ENCODE measurements at places on chromosomes 7 and 10.

DNA sequence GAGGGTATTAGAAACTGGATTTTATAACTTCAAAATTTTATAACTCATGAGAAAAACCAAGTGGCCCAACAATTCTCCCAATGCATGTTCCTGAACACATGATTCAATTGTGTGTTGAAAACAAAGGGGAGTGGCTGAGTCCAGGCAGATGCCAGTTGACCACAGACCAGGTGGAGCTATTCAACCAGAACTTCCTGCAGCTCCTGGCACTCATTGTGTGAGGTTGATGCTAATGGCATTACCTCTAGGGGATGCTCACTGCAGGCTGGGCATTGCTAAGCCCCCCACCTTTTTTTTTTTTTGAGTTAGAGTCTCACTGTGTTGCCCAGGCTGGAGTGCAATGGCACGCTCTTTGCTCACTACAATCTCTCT lies 20.3 kb downstream of the MYOF start:
- no peak for DNase-seq

GRCh38 chr7:50709151-50709550 lies 73.5 kb downstream of the GRB10 start:
- no peak for DNase-seq

DNA sequence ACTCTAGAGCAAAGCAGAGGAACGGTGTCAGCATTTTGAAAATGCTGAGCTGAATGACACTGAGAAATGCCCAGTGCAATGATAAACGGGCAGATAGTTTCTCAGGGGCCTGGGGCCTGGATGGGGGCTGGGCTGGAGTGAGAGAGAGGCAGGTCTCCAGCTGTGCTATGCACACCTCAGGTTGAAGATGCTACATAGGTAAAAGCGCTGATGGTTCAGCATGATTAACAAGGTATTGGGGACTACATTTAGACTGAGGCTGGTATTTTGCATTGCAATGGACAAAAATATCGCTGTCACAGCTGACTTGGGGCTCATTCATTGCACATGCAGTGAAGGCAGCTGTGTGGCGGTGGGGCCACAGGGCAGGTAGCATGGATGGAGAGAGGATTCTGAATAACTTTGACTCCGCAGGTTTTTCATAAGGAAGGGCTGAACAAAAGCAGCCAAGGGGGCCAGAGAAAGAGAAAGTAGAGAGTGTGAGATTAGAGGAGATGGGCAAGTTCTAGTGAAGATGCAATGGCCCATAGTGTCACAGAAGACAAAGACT lies 290.8 kb upstream of the ZNF32 start:
- no peak for DNase-seq

- DNase-seq = no peak
Observed at GRCh38 chr7:91169830-91170191, 94.4 kb upstream of the FZD1 start.

- no peak for DNase-seq
Observed at GRCh38 chr10:28938745-28939144, 261.4 kb downstream of the BAMBI start.

DNA sequence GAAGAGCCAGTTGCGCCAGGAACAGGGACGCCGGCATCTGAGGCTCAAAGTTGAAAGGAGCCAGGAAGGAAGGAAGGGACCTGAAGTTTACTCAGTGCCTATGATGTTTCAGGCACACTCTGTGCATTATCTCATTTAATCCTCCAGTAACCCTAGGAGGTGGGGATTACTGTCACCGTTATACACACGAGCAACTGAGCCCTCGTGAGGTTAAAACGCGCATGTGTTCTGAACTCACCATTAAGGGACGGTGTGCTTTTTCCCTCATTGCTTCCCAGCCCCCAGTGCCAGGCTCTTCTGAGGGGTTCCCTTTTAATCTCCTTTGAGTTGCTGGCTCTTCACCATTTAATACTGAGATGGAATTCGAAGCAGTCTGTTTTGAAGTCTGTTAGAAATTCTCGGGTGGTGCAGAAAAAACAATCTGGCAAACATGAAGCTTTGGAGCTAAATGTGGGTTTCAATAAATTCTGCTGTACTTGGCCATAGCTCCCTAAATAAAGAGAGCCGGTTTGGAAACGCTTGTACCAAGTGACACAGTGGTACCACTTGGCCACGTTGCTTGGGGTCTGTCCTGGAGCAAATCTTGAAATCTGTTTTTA lies 102.2 kb downstream of the TAX1BP1 start:
- no peak for DNase-seq

- no peak for DNase-seq
Observed at GRCh38 chr7:41375582-41375981, 327.3 kb downstream of the INHBA start.

GRCh38 chr10:30591249-30591670 lies 38.3 kb downstream of the LYZL2 start:
- peak; percentile 54 for DNase-seq

DNA sequence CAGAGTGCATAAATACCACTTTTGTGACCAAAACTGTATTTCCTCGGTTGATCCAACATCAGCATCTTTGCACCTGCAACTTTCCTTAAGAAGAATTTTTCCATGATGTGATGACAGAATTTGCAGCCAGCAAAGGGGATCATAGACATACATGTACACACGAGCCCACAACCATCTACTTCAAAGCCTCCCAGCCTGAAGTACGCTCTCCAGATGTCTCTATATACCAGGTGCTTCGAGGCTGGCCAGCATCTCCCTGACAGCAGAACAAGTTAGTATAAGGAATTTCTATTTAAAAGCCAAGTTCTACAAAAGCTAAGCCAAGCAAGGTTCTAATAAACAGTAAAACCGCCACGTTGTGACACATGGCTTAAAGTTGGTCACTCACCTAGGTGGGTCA lies 328.5 kb downstream of the KCNMA1 start:
- no peak for DNase-seq

- no peak for DNase-seq
Observed at GRCh38 chr7:1090686-1091643, 3.1 kb downstream of the GPER1 start.

DNA sequence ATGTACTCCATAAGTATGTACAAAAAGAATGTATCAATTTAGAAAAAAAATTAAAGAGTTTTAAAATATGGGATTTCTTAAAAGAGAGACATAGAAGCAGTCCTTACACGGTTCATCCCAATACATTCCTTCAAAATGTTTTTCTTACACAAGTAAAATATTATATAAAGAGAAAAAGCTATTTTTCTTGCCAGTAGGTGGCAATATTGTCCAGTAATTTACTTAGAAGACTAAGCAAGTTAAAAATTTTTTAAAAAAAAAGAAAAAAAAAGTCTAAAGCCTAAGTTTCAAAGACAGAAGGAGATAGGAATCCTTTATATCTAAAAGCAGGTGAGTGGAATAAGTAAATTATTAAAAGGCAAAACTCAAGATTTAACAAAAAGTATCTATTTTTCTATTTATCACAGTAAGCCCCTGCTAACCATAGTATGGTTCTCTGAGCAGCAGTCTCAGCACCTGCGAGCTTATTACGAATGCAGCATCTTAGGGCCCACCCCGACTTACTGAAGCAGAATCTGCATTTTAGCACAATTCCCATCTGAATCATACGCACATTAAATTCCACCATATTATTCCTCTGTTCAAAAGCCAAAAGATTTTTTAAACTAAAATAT lies 240.6 kb downstream of the DGKI start:
- no peak for DNase-seq

DNA sequence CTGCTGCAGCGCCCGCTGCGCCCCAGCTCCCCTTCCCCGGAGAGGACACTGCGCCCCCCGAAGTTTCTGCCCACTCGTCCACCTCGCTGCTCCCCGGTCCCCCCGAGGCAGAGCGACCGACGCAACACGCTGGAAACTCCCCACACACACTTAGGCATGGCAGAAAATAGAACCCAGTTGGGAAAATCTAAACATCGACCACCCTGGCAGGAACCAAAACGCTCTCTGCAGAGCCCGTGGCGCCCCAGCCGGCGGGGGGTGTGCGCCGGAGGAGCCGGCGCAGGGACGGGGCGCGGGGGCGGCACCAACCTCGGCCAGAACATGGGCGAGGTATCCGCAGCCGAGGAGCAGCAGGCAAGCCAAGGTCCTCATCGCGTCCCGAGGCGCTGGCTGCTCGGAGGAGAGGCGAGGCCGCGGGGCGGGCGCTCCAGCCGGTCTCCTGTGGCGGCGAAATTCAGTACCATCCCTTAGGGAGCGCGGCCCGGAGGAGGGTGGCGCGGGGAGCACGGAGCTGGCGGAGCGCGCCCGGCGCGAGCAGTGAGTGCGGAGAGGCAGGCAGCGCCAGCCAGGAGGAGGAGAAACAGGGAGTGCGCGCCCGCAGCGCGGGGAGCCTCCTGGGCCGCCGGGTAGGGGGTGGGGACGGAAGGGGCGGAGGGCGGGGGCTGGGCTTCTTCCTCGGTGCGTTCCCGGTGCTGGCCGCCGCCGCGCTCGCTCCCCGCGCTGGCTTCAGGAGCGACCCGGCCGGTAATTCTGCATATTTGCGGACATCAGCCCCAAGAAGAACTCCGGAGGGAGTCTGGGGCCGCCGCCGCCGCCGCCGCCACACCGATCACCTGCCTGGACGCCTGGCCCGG lies 789 bp downstream of the PDGFA start:
- peak; percentile 75 for DNase-seq

DNA sequence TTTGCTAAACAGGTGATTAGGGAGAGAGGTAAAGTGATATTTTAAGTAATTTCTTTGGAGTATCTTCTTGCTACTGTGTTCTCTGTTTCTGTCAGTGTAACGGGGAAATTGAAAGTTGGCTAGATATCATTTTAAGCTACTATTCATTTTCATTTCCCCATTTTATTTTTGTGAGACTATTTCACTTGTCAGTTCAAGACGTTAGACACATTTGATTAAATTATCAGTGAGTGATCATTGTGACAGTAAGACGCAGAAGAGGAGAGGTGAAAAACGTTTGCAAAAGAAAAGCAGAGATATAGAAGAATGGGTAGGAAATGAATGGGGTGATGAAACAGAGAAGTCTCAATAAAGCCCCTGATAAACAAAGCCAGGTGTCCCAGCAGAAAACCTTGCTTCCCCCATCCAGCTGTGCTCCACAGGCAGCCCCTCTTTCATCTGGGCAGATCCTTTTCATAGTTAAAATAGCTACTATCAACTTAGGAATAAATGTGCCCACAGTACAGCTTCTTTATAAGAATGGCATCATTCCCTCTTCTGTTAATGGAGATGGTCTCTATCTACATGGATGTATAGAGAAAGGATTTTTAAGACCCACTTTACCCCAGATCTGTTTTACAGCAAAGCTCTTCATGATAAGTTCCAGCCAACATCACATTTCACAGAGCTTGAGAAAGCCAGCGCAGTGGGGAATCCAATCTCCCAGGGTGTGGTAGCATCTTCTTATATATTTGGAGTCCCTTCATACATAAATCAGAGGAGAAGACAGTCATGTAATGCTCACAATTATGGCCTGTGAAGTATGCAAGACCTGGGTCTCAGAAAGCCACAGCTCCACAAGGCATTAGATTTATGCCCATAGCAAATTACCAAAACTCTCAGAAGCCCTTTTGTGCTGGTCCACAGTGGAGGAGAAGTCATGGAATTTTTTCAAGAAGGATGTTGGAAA lies 138.1 kb upstream of the ITGB1 start:
- no peak for DNase-seq

GRCh38 chr7:98836811-98837629 lies 32.8 kb downstream of the TMEM130 start:
- no peak for DNase-seq

GRCh38 chr7:2037808-2038522 lies 194.8 kb downstream of the MAD1L1 start:
- no peak for DNase-seq

DNA sequence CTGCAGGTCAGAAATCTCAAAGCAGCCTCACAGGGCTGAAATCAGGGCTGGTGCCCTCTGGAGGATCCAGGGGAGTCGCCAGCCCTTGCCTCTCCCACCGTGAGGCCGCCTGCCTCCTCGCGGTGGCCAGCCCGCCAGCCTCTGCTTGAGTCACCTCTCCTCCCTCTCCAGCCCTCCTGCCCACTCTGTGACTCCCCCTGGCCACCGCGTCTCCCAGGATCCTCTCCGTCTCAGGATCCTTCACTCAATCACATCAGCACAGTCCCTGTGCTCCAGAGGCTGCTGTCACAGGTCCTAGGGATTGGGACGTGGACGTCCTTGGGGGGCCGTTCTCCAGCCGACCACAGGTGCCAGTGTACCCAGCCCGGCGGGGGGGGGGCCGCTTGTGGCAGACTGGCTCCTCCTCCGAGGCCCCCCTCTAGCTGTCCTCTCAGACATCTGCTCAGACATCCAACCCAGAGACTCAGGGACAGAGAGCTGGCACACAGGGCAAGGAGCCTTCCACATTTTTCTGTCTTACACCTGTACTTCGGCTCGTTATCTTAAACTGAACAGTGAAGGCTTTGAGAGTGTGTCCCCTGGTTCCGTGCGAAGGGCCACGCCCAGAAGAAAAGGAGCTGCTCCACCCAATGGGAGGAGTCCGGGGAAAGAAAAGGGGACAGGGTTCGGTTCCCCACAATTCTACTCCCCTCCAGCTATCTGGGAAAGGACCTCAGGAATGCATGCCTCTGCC lies 9.4 kb upstream of the PPP2R2D start:
- no peak for DNase-seq

GRCh38 chr10:31457858-31458257 lies 138.8 kb downstream of the ZEB1 start:
- DNase-seq = no peak

DNA sequence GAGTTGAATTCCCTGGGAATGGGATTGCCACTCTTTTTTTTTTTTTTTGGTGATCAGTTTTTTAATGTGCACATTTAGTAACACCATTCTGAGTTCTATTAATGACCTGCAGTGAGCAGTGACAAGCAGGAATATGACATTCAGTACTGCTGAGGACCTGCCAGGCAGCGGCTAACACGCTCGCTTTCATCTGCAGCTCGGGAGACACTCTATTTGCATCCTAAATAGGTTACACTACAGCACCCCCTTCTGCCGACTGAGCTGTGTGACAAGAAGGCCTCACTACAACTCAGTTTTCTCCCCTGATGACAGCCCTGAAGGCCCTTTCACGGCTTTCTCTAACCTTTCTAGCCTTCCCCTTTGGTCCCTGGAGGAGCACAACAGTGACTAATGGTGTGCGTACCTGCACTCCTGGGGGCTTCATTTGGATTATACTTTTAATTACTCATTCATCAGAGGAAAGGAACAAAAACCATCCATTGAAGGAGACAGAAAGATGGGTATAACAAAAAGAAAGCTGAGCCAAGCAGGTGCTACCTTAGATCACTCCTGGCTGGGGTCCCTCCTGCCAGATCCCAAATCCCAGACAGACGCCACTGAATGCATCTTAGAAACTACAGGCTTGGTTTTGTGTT lies 872.4 kb downstream of the LRMDA start:
- peak; percentile 55 for DNase-seq

GRCh38 chr7:122155566-122155965 lies 11.5 kb upstream of the AASS start:
- no peak for DNase-seq

Data from hypothalamus (tissue), 51 donors.